ENCODE measurements at places on chromosomes 12 and 14.

GRCh38 chr14:31932675-31933074, 144.4 kb upstream of the ARHGAP5 start:
- no peak for DNase-seq

DNA sequence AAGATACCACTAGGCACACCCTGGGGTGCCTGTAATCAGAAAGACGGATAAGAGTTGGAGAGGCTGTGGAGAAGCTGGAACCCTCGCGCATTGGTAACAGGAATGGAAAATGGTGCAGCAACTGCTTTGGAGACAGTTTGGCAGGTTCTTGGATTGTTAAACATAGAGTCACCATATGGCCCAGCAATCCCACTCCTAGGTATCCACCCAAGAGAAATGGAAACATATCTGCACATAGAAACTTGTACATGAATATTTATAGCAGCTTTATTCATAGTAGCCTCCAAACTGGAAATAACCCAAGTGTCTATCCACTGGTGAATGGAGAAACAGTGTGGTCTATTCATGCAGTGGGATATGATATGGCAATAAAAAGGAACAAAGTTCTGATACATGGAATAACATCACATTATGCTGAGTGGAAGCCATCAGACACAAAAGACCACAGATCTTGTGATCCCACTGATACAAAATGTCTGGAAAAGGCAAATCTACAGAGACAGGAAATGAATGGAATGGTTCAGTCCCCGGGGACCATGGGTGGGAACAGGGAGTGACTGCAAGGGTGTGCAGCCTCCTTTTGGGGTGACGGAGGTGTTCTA, 45.4 kb downstream of the JAG2 start:
- no peak for DNase-seq

DNA sequence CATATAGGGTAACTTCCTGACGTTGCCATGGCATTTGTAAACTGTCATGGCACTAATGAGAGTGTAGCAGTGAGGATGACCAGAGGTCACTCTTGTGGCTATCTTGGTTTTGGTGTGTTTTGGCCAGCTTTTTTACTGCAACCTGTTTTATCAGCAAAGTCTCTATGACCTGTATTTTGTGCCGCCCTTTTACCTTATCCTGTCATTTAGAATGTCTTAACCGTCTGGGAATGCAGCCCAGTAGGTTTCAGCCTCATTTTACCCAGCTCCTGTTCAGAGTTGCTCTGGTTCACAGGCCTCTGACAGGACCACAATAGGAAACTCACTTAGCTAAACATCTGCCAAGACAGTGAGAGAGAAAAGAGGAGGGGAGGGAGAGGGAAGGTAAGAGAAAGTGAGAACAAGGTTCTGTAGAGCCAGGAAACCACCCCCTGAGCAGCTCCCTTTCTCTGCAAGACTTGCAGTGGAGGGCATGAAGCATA, 64.8 kb upstream of the PLEKHG3 start:
- DNase-seq, result no peak

GRCh38 chr12:66733839-66734238, 55.0 kb upstream of the GRIP1 start:
- DNase-seq, result no peak

DNA sequence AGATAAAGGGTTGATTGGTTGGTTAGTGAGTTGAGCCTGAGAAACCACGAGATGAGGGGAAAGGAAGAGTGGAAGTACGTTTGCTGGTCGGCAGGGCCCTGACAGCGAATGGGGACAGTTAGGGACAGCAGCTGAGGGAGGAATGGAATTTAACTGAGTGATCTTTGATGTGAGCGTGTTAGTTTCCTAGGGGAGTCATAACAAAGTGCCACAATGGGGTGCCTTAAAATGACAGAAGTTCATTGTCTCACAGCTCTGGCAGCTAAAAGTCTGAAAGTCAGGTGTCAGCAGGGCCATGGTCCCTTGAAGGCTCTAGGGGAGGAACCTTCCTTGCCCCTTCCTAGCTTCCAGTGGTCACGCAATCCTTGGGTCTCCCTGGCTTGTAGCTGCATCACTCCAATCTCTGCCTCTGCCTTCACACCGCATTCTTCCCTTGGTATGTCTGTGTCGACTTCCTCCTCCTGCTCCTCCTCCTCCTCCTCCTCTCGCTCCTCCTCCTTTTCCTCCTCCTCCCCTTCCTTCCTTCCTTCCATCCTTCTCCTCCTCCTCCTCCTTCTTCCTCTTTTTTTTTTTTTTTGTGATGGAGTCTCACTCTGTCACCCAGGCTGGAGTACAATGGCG, 26.0 kb upstream of the RIN3 start:
- peak; percentile 34 for DNase-seq

- no peak for DNase-seq
These were observed 1.5 kb downstream of the MTA1 start for GRCh38 chr14:105420974-105421674.

- DNase-seq, result peak; percentile 41
These were observed 44.0 kb downstream of the RBMS2 start for GRCh38 chr12:56565510-56566101.

DNA sequence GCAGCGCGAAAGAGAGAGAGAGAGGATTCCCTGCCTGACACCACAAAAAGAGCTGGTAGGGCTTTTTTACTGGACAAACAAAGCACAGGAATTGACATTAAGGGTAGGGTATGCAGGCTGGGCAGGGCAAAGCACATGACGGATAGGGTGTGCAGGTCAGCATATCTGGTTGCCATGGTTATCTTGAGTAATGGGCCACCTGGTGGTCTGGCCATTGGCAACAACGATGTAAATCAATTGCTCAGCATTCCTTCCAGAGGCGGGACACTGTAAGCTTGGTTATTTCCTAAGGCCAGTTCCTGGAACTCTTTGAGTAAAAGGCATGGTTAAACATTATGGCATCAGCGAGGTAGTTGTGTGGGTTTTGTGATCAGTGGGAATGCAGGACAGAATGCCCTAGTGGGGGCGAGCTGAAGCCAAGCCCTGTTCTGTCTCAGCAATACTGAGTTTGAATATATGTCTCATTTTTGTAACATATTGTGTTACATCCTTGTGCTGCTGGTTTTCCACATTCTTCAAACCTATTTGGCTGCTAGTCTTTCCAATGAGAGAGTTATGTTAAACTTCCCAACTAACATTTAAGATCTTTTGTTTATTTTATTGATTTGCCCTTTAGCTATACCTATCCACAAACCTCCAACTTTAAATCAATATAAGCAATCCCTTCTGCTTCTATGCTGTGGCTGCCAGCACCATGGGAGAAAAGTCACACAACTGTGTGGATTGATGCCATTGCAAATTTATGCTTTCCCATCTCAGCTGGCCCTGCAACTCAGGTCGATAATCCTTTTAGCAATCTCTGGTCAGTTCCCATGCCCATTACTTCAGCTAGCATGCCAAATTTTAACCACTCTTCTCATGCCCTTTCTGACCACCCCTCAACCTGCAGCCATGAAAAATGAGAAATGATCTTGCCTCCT, 396.7 kb upstream of the PDE3A start:
- no peak for DNase-seq

GRCh38 chr12:68792952-68793351, 15.0 kb upstream of the MDM2 start:
- peak; percentile 49 for DNase-seq
